ENCODE measurements at places on chromosomes 5 and 9. TPM values are rescaled to one million over a fixed set of nuclear protein-coding genes. Genes with fewer than 3 reads are reported as not detected.
A peak's percentile ranks its signal among the peaks of the same experiment; 100 is the strongest.

DNA sequence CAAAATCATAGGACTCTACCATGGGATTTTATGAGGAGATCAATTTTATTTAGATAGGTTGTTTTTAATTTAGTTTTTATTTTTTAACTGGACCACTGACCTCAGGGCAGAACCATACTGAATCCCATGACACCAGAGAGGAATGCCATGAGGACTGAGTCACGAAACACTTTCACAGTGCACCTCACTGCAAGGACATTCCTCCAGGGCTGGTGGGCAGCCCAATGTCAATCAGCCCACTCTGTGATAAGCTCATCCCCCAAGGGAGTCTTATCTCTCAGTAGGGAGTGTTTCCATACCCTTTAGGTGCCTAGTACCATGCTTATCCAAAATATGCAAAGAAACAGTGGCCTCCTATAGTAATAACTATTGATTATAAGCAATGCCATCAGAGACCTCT is 224.5 kb upstream of the CDH6 start:
- no peak for DNase-seq

Gene PCDHAC2
- 0.17 TPM for total RNA-seq

Gene CCNI2
- not detected for total RNA-seq

GRCh38 chr9:123821619-123822018 is 108.3 kb downstream of the DENND1A start:
- peak; percentile 13 for DNase-seq

Gene IL33
- total RNA-seq = 3.9 TPM

Gene CLINT1
- 50.6 TPM for total RNA-seq

Gene FAM151B
- total RNA-seq = not detected

DNA sequence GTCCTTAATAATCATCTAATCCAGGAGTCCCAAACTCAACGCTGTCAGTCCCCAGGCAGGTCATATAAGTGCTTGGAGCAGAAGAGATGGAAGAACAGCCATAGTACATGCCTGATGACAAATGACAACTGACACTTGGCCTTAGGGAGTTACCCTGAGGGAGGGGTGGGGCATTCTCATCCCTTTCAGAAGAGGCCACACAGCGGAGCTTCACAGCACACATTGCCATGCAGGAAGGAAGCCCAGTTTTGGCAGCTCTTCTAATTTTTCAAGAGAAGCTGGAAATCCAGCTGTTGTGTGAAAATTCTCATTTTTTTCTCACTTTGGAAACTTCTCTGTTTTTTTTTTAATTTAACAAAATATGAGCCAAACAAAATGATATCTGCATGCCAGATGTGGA is 89.0 kb downstream of the ASTN2 start:
- no peak for DNase-seq

GRCh38 chr5:155943516-155944407 is 383.2 kb upstream of the SGCD start:
- no peak for DNase-seq

Data from M059J (cell line).